Fibroblast of mammary gland (primary cell): ENCODE measurements at places on chromosomes 4 and X.

DNA sequence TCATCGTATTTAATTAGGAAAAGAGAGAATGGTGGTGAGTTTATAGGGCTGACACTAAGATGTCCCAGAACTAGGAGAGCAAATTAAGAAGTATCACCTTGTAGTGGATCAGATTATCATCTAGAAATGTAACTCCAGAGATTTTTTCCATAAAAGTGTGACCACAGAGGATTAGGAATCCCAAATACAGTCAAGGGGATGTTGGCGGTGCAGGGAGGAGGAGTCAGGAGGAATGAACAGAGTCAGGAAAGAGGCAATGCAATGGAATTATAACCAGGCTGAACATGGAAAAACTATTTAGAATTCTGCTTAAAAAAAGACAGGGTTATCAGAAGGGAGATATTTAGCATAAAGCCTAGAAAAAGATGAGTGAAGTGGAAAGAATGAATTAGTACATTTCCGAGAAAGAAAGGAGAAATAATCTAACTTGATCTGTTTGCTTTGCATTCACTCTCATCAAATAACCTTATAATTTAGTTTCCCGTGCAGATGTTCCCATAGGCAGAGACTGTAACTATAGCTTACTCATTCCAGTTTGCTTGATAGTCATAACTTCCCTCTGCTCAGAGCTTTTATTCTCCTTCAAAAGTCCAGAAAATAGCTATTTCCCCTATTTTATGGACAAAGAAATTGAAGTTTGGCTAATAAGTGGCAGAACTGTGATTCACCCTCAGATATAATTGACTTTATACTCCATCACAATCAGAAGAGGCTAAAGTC lies 56.4 kb downstream of the SCFD2 start:
- peak; percentile 15 for DNase-seq

DNA sequence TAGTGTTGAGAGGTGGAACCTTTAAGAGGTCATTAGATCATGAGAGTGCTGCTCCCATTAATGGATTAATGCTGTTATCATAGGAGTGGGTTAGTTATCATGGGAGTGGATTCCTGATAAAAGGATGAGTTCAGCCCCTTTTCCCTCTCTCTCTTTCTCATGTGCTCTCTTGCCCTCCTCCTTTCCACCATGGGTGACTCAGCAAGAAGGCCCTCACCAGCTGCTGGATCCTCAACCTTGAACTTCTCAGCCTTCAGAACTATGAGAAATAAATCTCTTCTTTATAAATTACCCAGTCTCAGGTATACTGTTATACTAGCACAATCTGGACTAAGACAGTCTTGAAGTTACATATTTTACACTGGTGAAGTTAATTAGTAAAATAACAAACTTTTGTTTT lies 10.0 kb upstream of the CDKL5 start:
- peak; percentile 13 for DNase-seq

GRCh38 chr4:10253765-10254164 lies 137.2 kb upstream of the WDR1 start:
- no peak for DNase-seq

GRCh38 chr4:3670521-3671519 lies 95.4 kb upstream of the ADRA2C start:
- no peak for DNase-seq

DNA sequence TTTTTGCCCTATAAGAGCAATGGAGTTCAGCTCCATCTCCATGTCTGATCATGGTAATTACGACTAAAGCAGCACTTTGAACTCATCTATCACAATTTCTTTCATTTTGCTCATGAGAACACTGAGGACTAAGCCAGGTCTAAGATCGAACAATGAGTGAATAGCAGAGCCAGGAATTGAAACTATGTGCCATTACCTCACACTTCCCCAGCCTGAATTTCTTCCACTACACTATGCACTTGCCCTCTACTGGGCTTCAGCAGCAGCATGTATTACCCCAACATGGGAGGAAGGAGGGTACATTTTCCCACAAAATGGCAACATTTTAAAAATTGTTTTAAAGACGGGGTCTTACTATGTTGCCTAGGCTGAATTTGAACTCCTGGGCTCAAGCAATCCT lies 274.7 kb upstream of the FGF13 start:
- DNase-seq = peak; percentile 5

- no peak for DNase-seq
These were observed 830 bp downstream of the HOPX start for GRCh38 chr4:56680266-56680665.

DNA sequence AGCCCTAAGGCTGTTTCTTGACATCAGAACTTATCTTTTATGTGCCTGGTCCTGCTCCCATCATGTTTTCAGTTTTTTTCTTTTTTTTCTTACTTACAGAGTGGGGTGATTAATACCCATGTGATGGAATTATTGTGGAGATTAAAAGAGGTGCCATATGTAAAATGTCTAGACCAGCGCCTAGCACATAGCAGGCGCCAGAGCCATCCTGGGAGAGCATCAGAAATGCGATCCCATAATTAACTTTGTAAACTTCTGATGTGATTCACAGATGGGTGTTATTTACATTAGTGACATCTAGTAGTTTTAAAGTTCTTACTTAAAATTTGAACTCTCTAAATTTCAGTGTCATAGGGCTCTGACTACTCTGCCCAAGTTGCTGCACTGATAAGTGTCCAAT lies 66.2 kb upstream of the PGRMC2 start:
- no peak for DNase-seq

GRCh38 chr4:56791316-56791715 lies 30.2 kb downstream of the SPINK2 start:
- no peak for DNase-seq

- DNase-seq = no peak
These were observed 129.0 kb downstream of the DCTD start for GRCh38 chr4:182788201-182788600.

DNA sequence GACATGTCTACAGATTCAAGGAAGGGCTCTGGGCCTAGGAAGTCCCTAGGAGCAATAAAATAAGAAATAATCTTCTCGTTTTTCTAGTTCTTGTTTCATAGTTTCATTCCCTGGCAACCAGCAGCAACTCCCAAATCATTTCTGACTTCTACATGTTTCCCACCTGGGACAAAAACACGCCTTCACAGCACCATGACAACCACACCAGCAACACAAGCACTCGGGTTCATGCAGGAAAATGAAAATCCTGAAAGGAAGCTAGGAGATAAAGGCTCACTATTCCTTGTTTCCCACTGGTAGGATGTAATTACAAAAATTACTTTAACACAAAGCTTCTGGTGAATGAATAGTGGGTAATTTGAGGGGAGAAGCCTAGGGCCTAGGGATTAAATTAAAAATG lies 158.9 kb downstream of the ADAMTS3 start:
- no peak for DNase-seq

GRCh38 chrX:115642895-115643530 lies 82.0 kb downstream of the PLS3 start:
- peak; percentile 84 for DNase-seq

DNA sequence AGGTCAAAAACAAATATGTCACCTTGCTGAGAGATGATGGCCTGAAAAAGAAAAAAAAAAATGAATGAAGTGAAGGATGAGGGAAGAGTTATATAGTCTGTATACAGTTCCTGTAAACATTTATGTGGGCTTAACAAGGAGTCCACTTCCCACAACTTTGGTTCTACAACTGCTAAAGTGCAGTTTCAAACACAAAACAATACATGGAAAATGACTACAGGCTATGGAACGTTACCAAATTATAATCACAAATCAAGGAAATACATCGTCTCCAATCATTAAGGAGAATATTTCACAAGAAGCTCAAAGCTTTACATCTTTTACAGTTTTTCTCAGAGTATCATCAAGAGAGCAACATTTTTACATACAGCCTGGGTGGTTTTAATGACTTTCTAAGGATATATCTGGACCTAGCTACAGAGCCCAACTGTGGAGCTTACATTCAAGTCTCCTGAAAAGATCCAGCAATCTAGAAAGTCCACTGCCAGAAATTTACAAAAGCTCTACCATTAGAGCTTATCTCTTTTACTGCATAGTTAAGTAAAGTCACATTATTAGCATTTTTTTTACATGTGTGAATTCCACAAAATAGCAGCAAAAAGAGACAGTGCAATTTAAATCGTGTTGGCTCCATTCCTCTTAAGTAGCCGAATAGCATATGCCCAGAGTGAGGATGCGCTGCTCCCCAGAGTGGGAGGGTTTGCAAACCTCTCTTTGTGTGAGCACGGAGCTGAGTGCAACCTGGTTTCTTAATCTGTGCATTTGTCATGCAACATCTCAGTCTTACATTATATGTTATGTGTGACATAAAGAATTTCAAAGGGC lies 128.3 kb downstream of the MANBA start:
- DNase-seq = no peak

- no peak for DNase-seq
These were observed 132.7 kb downstream of the ARHGAP24 start for GRCh38 chr4:85607624-85608023.

GRCh38 chr4:177220376-177220775 lies 89.3 kb upstream of the NEIL3 start:
- DNase-seq = peak; percentile 74

- no peak for DNase-seq
These were observed 11.9 kb upstream of the MXD4 start for GRCh38 chr4:2273657-2274319.

- DNase-seq = peak; percentile 52
These were observed 5.1 kb downstream of the USP27X start for GRCh38 chrX:49884290-49884862.

- no peak for DNase-seq
These were observed 93.6 kb downstream of the TSPAN5 start for GRCh38 chr4:98564852-98565251.

DNA sequence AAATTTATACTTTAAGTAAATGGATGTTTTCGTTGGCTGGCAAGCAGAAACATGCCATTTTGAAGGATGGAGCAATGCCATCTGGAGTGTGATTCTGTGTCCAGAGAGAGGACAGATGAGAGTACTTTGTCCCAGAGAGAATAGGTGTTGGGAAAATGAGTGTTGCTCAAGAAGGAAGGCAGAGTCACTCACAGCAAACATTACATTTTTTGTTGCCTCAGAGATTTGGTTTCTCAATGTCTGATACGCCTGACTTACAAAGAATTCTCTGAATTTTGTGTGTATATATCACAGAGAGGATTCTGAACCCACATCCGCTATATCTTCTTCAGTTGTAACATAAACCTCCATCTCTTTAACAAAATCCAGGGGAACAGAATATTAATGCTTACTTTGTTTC lies 102.8 kb upstream of the PCDH18 start:
- peak; percentile 85 for DNase-seq
